ENCODE measurements at places on chromosomes 12 and 14.
A peak's percentile ranks its signal among the peaks of the same experiment; 100 is the strongest.

DNA sequence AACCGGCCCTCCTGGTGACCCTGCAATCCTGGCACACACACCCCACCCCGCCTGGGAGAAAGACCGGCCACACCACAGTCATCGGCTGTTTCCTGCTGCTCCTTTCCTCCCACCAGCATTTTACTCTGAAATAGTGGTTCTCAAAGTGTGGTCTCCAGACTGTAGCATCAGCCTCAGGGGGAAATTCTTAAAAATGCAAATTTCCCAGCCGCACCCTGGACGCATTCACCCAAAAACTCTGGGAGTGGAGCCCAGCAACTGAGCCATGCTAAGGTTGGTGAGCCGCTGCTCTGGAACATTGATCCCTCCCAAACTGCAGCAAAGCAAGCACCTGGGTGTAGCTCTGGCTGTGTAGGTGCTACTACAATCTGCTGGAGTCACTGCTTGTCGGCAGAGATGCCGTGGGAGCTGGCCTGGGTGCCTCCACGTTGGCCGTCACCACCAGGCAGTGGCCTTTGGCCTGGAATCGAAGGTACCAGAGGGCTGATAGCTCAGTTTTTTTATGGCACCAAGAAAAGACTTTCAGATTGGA lies 38.4 kb upstream of the BCL2L14 start:
- no peak for DNase-seq

DNA sequence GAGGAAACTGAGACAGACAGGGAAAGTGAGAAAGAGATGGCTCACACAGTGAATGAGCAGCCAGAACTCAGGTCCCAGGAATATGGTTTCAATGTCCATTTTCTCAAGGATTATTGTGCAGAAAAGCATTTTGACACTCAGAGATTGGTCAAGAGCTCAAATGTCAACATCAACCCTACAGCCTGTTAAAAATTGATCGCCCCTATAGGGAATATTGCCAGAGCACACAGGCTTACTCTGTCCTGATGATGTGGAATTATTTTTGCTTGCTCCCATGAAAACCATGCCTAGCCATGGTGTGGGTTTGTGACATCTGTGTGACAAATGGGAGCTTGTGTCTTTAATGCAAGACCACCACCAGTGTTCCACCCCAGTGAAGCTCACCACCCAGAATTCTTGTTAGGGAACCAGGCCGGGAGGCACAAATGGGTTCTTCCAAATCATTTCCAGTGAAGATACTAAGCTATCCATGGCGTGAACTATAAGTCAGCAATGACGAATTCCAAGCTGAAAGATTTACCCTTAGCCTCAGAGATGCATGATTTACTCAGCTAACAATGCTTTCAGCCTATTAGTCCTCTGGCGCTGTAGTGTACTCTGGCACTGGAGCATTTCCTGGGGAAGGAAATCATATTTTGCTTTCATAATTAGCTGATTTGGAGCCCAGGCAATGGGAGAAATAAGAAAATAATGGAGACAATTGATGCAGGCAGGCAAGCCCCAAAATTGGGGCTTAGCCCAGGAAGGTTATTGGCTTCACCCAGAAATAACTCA lies 1188.2 kb upstream of the TMEM132C start:
- peak; percentile 44 for DNase-seq

- DNase-seq: peak; percentile 65
These were observed 166.1 kb upstream of the CCND2 start for GRCh38 chr12:4107436-4107878.

DNA sequence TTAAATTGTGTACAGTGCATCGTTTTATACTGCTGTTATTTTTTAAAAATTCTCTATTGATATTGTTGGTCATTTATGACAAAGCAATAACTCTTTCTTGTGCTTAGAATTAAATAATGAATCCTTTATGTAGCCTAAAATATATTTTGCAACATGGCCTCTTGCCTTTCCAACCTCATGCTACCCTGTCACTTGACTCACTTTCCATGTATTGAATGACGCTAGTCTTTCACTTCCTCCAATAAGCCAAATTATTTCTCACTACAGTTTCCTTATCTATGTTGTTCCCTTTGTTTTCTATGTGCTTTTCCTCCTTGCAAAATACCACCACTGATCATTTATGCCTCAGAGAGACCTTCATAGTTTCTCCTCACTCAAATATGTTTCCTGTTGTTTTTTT lies 16.3 kb upstream of the EPYC start:
- no peak for DNase-seq

DNA sequence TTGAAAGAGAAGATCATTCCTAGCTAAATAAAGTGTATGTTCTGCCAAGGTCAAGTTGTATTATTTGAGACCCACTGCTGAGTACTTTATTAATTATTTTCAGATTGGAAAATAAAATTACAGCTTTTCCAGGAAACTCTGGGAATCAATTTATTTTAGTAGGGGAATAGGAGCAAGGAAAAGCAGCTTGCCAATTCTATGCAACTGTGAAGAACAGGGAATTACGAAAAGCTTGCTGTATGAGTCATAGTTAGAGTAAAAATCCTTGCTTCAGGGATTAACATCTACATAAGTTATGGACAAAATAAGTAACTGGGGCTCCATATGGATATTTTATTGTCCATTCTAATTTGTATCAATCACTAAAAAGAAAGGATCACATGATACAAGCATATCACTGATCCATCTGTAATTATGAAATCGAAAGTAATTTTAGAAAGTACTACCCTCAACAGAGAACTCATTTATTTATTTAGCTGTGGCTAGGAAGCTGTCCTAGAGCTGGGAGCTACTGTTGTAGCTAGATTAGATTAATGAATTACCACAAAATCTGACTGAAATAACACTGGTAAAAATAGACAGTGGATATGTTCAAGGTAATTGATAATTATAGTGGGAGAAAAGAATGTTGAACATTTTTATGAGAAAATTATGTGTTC lies 303.5 kb upstream of the NPAS3 start:
- DNase-seq: peak; percentile 71

DNA sequence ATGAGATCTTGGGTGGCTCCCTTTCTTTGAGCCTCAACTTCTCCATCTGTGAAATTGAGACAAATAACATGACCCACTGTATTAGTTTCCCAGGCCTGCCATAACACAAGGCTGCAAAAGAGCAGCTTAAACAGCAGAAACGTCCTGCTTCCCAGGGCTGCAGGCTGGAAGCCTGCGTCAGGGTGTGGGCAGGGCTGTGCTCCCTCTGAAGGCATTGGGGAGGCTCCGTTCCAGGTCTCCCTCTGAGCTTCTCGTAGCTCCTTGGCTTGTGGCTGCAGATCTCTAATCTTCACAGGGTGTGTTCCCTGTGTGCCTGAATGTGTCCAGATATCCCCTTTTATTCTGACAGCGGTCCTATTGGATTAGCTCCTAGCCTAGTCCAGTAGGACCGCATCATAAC lies 147.1 kb downstream of the VRK1 start:
- no peak for DNase-seq
